ENCODE measurements at places on chromosomes 2 and 18. TPM values are rescaled to one million over a fixed set of nuclear protein-coding genes. Genes with fewer than 3 reads are reported as not detected.

The GKN2 gene
- 0.43 TPM for total RNA-seq

The PLGLB1 gene
- total RNA-seq, result 1.9 TPM

The RAB6C gene
- total RNA-seq, result 0.15 TPM

The GAL3ST2 gene
- 50.8 TPM for total RNA-seq

The CIB4 gene
- total RNA-seq, result not detected

The FAM110C gene
- 26.6 TPM for total RNA-seq

The CERKL gene
- not detected for total RNA-seq

The IL36B gene
- not detected for total RNA-seq

Data from left colon (tissue), 2 donors.